Pulmonary artery endothelial cell (primary cell): ENCODE measurements at places on chromosomes 5 and 9.

GRCh38 chr9:847505-847904 lies 6.0 kb downstream of the DMRT1 start:
- DNase-seq: no peak

DNA sequence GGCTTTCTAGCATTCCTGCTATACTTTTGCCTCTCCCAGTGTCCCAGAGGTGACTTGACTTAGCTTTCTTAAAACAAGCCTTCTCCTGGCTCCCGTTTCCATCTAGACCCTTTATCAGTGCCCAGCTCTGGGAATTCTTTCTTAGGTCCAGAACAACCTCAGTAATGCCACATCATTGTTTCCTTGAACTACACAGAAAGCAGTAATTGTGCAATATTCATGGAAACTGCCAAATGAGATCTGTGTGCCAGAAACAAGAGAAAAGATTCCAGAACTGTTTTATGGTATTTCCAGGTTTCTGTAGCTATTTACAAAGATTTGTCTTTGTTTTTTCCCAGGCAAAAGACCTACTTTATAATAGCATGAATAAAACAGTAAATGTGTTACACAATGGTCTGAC lies 391.3 kb downstream of the SLCO4C1 start:
- no peak for DNase-seq

DNA sequence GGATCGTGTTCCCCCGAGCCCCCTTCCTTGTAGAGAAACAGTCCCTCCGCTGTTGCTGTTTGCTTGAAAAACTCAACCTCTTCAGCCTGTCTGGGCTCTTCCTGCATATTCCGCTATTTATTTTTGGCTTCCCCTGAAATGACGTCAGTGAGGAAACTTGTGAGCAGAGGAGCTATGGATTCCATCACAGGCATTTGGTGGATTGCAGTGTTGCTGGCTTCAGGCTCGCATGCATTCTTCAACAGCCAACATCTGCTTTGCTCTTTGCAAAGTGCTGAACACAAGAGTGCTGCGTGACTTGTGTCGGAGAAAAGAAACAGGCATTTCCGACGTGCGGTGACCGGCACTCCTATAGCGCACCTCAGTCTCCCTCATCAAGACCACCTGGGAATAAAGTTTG lies 232.7 kb downstream of the RFK start:
- DNase-seq: no peak

- DNase-seq: no peak
Measured at GRCh38 chr5:139901251-139901575, 105.6 kb downstream of the PSD2 start.

GRCh38 chr5:80346055-80346454 lies 26.3 kb downstream of the SPZ1 start:
- DNase-seq: no peak
